Peyer's patch (tissue), 4 donors: ENCODE measurements at places on chromosomes 16 and 17. TPM values are rescaled to one million over a fixed set of nuclear protein-coding genes. Genes with fewer than 3 reads are reported as not detected.
A peak's percentile ranks its signal among the peaks of the same experiment; 100 is the strongest.

GRCh38 chr16:55968221-55968620, 93.0 kb upstream of the CES5A start:
- no peak for DNase-seq

DNA sequence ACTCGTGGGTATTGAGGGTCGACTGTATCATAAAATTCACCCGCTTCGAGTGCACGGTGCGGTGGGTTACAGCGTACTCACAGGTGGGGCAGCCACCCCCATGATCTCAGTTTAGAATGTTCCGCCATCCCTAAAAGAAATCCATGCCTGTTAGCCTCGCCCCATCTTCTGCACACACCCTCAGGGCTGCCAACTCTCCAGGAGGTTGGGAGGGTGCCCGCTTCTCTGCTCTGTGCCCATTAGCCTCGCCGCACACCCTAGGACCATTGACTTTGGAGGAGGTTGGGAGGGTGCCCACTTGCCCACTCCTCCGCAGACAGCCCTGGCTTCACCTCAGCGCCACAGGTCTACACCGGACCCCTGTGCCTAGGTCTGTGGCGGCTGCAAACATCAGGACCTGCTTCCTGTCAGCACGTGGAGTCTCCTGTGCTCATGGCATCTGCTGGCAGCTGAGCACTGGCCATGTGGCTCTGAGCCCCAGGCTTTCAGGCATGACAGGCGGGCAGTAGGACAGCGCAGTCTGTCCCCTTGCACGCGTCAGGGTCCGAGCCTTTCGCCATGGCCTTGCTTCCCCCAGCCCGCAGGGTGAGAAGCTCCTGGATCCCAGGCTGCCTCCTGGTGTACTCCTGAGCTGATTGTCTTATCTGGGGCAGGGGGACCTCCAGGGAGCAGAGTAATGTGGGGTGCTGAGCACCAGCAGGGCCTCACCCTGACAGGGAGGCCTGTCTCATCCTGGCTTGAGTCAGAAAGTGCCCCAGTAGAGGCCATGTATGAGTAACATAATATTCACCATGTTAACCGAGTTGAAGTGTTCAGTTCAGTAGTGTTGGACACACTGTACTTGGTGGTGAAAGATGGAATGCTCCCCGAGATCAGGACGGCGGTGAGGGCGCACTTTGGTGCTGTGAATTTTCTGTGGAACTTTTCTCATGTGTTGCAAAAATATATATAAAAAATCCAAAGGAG, 21.9 kb downstream of the NME3 start:
- no peak for DNase-seq

DNA sequence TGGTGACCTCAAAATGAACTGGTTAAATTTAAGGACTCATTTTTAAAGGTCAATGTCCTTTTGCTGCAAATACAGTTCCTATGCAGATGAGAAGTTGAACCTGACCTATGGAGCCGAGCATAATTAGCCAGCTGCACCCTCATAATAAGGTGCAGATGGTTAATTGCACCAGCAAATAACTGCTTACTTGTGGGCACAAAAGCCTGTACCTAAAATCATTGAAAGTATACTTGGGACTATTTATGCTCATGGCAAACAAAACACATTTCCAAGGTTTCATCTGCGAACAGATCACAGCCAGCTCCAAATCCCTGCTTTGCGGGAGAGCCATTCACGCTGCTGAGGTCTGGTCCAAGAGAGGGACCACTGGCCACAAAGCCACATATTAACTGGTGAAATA, 13.0 kb downstream of the HYDIN start:
- DNase-seq = no peak

DNA sequence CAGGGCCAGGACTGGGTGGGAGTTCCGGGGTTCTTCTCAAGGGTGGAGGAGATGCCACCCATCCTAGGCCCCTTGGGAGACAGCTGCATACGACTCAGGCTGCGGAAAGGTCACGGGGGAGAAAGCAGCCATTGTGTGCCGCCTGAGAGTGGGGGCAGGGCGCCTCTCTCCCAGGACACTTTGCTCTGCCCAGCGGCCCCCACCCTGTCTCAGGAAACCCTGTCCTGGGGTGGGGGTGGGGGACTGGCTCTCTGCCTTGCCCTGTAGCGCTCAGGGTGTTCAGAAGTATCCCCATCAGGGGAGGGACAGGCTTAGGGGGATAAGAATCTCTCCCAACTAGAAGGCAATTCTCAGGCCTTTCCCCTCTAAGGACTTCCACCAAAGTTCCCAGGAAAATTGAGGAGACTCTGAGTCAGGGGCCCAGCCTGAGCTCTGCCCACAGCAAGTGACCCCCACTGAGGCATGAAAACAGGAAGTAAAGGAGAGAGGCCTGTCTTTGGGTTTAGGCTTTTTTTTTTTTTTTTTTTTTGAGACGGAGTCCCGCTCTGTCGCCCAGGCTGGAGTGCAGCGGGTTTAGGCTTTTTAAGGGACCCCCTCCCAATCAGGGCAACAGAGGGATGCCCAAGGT, 4.9 kb downstream of the GIT1 start:
- no peak for DNase-seq

DNA sequence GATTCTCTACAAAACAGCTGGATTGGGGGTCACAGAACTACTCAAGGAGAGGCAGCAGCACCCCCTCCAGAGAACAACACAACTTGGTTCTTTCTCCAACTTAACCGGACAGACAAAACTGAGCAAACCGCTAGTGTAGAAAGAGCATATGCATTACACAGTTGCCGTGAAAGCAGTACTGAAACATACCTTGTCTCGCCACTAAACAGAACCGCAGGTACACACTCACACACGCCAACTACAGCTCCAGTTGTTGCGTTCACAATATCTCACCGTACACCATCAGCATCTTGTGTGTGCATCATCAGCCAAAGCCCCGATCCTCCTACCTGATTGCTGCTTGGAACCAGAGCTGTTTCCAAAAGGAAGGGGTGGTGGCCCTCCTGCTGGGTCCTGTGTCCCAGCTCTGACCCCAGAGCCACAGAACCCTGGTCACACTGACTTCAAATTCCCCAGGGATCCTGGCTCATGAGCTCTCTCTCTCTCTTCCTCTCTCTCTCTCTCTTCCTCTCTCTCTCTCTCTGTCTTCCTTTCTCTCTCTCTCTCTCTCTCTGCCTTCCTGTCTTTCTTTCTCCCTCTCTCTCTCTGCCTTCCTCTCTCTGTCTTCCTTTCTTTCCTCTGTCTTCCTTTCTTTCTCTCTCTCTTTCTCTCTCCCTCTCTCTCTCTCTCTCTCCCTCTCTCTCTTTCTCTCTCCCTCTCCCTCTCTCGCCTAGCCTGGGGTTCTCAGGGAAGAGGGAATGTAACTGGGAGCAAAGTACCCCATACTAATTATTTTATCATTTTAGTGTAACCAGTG, 8.4 kb downstream of the PIMREG start:
- DNase-seq = no peak

DNA sequence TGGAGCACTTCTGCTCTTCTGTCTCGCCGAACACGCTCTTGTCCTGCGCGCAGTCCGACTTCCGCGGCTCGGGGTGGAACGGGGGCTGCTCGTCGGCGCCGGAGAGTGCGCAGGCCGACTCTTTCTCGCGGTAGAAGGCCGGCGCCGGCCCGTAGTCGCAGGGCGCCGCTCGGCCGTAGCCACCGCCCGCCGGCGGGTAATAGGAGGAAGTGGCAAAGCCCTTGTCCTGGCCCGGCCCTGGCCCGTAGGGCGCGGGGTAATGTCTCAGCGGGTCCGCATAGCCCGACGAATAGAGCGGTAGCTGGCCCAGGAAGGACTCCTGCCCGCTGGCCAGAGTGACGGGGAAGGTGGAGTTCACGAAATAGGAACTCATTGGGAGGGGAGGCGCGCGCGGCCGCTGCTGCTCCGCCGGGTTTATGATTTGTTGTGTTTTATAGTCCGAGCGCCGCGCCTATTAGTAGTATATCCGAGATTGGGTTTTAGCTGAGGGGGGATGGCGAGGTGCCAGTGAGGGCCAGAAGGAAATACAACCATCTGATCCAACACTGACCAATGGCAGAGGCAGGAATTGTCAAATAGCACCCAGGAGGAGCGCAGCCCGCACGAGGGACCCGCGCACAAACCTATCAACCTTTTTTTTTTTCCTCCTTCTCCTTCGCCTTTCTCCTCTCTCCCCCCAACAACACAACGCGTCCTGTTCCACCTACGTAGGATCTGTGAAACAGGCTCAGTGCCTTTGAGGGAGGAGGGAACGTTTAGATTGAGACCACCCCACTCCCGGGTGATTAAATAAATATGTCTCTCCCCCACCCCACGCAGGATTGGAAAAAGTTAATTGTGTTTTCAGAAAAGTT, 4.4 kb upstream of the HOXB5 start:
- DNase-seq = no peak

DNA sequence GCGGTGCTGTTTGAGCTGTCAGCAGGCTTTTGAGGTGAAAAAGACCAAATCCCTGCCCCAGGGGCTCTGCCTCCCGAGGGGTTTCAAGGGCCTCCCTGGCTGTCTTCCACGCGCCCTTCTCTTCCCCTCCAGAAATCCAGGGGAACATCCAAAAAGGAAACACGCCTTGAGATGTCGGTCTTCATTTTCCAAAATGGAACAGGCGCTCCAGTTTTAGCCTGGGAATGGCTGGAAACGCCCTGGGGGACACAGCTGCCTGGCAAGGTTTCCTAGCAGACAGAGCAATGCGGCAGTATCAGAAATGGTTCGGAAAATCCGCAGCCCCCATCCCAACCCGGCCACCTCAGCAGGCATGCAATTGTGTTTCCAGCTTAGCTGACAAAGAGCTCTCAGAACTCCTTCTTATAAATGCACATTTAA, 16.6 kb upstream of the LITAF start:
- no peak for DNase-seq

- peak; percentile 10 for DNase-seq
These were observed 2.4 kb downstream of the GOSR2 start for GRCh38 chr17:46925185-46925868.

GRCh38 chr16:58506241-58507194, 6.6 kb downstream of the NDRG4 start:
- peak; percentile 41 for DNase-seq

- DNase-seq = no peak
These were observed 174.0 kb upstream of the GSE1 start for GRCh38 chr16:85438981-85439685.

GRCh38 chr16:3068487-3068886, 3.0 kb downstream of the IL32 start:
- DNase-seq = no peak

DNA sequence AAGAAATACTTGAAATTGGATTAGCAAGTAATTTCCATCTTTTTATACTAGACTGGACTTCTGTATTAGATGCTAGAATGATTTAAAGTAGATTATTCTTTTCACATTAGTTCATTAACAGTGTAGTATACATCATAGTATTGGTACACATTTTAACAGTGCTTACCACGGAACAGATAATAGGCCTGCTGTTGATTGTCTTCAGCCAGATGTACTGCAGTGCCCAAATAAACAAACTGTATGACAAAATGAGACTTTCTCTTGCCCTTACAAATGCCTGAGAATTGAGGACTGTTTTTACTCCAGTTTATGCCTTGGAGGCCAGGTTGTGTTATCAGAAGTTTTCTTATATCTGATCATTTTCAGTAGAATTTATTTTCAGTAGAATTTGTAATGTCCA, 631 bp downstream of the EVI2A start:
- no peak for DNase-seq

DNA sequence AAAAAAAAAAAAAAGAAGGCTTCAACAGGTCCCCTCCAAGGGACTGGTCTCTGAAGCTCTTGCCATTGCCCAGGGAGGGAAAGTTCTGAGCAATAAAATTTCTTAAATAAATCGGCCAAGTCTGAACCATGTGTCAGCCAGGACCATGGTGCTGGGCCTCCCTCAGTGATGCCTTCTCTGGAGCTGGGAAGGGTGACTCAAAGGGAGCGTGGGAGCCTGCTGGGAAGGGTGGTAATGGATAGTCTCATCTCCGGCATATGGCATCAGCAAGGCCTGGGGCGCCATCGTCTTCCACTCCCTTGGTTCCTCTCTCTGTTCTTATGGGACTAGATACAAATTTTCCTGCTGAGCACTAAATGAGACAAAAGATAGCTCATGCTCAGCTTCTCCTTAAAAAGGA, 2.3 kb downstream of the VKORC1 start:
- no peak for DNase-seq

- no peak for DNase-seq
These were observed 572 bp downstream of the MPG start for GRCh38 chr16:78444-79150.

GRCh38 chr17:49951362-49952082, 17.5 kb upstream of the DLX4 start:
- DNase-seq = no peak

- no peak for DNase-seq
These were observed 363.6 kb downstream of the HS3ST3B1 start for GRCh38 chr17:14664511-14664910.

DNA sequence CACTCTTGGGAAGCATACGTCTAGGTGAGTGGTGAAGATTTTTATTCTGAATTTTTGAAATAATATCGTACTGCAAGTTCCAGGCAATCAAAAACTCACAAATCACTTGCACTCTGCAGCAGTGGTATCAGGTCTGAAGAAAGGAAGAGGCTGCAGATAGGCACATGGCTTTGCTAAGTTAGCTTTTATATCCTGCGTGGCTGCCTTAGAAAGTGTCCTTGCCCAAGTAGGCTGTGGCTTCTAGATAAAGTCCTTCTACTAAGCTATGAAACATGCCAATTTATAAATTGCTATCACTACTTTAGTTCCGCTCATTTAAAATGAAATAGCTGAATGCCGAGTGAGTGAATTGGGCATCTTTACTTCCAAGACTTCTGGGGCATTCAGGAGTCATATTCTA, 17.9 kb downstream of the WWOX start:
- DNase-seq = no peak

- DNase-seq = no peak
These were observed 55.2 kb downstream of the CRISPLD2 start for GRCh38 chr16:84874983-84875382.

DNA sequence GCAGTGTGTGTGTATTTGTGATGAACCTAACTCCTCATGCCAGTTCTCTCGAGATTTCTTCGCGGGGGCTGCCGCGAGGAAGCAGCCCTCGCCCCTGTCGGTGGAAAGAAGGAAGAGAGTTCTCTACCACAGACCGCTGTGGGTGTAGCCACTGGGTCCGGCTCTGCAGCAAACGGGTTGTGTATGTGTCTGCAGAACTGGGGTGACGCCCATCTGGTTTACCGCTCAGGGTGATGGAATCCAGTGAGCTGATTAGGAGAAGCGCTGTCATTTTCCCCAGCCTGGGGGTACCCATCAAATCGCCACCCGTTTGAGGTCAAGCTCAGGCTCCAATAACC, 7.7 kb downstream of the CORO6 start:
- DNase-seq = no peak

EARS2 gene
- 23.1 TPM for total RNA-seq

RAP1GAP2 gene
- 60.2 TPM for total RNA-seq

SLC7A6OS gene
- total RNA-seq = 15.7 TPM

PPY gene
- total RNA-seq = not detected

MYH8 gene
- total RNA-seq = not detected

WDR59 gene
- total RNA-seq = 32.9 TPM
